ENCODE measurements at places on chromosomes 13 and 19.

- peak; percentile 29 for DNase-seq
Measured at GRCh38 chr19:2798733-2799132, 13.4 kb downstream of the THOP1 start.

- no peak for DNase-seq
Measured at GRCh38 chr19:5238700-5239099, 101.9 kb downstream of the PTPRS start.

DNA sequence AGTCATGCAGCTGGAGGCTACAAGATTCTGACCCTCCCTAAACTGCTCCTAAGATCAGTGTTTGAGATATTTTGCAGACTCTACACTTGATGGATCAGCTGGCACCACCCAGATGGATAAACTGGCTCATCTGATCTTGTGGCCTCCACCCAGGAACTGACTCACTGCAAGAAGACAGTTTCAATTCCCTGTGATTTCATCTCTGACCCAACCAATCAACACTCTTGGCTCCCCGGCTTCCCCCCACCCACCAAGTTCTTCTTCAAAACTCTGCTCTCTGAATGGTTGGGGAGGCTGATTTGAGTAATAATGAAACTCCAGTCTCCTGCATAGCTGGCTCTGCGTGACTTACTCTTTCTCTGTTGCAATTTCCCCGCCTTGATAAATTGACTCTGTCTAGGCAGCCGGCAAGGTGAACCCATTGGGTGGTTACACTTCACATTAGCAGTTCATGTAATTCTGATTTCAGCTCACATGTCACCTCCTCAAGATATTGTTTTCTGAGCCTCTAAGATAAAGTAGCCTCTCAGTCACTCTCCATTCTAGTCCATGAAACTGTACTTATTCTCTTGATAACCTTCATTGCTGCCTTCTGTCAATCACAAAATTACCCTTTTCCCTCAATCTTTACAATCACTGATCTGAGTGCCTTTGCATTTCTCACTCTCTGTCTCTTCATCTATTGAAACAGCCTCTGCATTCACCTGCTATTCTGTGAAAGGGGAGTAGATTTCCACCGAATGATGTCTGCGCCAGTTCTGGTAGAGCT lies 9.9 kb upstream of the FPR3 start:
- DNase-seq = peak; percentile 18

- no peak for DNase-seq
Measured at GRCh38 chr13:77359171-77359570, 32.3 kb upstream of the MYCBP2 start.

DNA sequence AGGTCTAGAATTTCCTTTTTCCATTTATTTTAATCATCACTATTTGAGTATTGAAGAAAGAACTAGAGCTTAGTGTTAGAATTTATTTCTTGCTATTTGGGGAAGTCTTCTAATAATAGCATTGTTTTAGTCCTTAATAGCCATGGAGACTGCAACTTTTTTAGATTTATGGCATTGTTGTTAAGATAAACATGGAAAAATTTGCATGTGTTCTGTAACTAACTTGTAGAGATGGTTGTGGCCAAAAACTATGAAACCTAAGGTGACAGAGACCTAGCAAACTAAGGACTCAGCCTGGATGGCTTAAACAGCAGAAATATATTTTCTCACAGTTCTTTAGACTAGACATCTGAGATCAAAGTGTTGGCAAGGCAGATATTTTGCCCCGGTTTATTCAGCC lies 246.4 kb downstream of the SPRY2 start:
- no peak for DNase-seq

- DNase-seq = no peak
Measured at GRCh38 chr19:11254666-11255065, 7.7 kb downstream of the DOCK6 start.

DNA sequence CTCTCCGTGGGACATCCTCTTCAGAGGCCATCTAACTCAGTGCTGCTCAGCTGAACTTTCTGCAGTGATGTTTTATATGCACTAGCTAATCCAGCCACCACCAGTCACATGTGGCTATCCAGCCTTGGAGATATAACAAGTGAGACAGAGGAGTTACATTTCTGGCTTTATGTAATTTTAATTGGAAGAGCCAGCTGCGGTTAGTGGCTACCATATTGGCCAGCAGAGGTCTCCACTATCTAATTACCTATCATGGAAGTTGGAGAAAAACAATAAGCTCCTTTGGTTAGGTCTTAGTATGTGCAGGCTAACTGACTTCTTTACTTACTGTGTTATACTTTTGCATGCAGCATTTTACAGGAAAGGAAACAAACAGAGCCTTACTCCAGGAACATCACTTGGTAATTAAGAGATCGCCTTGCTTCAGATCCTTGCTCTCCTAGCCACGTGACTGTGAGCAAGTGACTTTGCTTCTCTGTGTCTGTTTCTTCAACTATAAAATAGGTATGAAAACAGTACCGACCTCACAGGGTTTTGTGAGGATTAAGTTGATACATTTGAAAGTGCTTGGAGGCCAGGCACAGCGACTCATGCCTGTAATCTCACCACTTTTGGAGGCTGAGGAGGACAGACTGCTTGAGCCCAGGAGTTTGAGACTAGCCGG lies 1.6 kb upstream of the KLK10 start:
- DNase-seq = no peak

DNA sequence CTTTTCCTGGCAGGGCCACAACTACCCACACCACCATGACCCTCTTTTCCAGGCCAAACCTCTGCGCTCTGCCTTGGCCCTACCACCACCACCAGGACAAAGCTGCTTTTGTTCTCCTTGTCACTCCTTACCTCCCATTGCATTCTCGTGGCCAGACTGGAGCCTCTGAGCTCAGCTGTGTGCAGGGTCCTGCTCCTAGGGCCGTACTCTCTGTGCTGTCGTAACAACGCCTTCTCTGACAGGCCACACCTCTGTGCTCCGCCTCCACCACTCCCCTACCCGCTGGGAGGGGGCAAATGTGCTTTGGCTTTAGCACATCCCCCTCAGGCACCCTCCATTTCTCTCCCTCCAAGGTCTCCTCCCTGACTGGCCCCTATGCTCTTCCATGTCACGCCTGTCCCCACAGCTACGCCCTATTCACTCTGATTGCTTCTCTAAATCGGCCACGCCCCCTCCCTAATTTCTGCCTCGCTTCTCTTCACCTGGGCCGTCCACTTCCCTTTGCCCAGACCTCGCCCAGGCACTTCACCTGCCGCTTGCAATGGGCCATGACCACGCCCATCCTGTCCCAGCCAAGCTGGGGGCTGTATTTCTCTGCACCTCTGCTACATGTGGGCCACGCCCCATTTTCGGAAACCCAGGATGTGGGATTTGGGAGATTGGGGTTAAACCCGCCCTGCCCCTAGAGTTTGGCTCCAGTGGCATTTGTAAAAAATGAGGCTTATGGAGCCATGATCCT lies 472.3 kb downstream of the KLF12 start:
- no peak for DNase-seq

DNA sequence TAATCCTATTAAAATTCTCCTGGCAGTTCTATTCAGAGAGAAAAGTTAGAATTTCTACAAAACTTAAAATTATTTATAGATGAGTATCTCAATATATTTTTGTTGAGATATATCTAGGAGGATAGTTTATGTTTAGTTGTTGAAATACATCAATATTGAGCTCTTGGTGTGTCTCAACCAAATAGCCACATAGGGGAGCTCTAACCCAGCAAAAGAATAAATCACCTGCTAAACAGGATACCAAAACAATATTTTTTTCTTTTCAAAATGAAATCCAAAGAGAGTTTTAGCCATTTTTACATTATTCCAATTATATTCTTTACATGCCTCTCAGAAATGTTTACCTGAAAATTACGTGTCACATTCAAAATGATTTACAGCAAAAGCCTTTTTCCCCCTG lies 954.7 kb downstream of the SLITRK6 start:
- no peak for DNase-seq

DNA sequence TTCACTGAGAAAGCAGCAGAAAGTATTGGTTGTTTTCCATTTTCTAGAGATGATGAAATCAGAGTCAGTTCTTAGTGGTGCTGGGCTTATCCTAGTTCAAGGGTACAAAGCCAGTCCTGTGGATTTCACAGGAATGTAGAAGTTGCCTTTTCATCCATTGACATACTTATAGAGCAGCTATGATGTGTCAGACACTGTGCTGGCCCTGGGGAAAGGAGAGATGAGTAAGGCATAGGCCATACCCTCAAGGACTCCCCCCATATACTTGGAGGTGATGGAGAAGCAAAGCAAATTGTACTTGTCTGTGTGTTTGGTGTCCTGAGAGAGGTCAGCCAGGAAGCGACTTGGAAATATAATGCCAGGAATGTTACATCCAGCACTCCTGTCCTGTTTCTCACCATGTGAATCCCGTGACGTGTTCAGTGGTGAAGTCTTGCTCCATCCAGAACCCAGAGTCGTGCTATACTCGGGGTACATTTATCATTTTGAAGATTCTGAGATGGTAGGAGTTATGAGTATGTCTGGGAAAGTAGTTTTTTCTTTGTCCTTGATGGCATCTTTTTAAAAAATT lies 22.6 kb downstream of the ERCC5 start:
- no peak for DNase-seq

- DNase-seq = no peak
Measured at GRCh38 chr19:43760941-43761340, 6.2 kb upstream of the SMG9 start.

- no peak for DNase-seq
Measured at GRCh38 chr13:113528101-113528812, 37.7 kb upstream of the DCUN1D2 start.

DNA sequence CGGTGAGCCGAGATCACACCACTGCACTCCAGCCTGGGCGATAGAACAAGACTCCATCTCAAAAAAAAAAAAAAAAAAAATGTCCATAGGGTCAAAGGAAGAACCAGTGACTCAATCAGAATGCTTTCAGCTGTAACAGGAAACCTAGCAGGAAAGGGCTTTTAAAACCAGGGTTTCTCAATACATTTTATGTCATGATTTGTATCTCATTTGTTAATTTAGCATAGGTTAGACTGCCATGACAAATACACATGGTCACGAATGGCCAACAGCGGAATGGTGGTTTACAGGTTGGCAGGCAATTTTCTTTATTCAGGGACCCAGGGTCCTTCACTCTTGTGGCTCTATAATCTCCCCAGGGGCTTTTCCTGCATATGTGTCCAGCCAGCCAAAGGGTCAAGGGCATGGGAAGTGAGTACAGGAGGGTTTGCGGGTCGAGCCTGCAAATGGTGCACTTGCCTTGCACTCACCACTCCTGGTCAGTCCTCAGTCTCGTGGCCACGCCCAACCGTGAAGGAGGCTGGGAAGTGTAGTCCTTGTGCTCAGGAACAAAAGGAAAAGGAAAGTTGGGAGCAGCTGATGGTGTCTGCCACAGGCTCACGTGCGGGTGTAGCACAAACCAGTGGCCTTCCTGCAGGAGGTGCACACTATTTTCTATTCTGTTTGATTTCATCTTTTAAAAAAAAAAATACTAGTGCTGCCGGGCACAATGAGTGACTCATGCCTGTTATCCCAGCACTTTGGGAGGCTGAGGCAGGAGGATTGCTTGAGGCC lies 14.8 kb downstream of the DHX34 start:
- DNase-seq = no peak

DNA sequence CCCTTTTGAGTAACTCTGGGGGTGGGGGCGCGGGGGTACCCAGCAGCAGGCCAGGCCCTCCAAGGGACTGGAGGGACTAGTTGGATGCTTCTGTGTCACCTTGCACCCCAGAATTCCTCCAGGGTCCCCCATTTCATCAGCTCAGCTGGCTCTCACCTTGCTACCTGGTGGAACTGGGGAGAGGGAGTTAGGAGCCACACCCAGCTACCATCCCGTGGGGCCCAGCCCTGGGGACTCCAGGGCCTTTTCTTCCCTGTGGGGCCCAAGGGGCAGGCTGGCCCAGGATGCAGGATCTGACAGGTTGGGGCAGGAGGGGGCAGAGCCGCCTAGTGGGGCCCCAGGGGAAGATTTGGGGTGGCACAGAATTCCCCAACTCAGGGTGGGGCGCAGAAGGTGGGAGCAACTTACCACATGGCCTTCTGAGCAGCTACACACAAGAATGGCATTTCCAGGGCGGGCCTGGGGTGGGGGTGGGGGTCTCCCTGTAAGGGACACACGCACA lies 32.8 kb upstream of the NANOS3 start:
- no peak for DNase-seq

- DNase-seq = no peak
Measured at GRCh38 chr19:48239582-48240141, 16.1 kb downstream of the CARD8 start.

- no peak for DNase-seq
Measured at GRCh38 chr19:2355168-2356035, 4.7 kb upstream of the TMPRSS9 start.

DNA sequence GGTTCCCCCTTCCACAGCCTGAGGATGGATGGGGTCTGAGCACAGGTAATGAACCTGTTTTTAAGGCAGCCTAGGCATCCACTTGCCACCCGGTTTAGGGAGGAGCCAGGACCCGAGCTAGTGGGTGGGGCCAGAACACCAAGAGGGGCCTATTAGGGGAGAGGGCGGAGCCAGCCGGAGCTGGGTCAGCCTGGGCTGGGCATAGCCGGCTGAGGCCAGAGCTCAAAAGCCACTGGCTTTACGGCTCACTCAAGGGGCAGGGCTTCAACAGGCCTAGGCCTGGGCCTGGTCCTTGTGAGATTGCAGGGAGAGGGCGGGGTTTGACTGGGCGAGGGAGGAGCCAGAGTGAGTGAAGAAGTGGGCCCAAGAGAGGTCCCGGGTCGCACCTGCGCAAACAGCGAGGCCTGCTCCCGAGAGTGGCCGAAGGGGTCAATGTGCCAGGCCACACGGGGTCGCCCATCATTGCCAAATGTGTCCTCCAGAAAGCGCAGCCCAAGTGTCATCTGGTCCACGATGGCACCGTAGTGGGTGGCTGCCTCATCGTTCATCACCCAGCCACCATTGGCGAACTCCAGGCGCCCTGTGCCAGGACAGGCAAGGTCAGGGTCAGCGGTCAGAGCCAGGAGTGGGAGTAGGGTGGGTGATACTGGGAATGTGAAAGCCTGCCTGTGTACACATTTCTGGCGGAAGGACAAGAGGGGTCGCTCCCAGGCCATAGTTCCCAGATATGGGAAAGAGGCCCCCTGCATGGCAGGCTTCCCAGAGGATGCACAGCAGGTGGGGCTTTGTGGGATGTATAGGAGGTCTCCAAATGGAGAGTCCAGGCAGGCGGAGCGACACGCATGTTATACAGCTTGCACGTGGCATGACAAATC lies 1.9 kb downstream of the MAN2B1 start:
- no peak for DNase-seq
